ENCODE measurements at places on chromosomes 3 and 15.

DNA sequence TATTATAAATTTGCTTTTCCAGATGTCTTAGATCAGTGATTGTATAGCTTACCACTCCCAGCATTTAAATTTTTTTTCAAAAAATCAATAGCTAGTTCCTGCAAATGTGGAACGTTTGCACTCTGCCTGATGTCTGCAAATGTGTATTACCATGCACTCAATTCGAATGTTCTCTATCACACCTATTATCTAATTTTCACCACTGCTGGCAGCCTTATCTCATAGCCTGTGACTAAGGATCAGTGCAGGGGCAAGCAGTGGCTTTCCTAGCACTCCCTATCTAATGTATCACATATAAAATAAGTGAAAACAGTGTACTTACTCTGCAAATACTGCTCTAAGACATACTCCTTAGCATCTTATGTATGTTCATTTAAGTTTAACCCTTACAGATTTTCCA lies 196.3 kb upstream of the PLSCR5 start:
- no peak for DNase-seq

GRCh38 chr3:923161-923910 lies 169.5 kb upstream of the CNTN6 start:
- no peak for DNase-seq

DNA sequence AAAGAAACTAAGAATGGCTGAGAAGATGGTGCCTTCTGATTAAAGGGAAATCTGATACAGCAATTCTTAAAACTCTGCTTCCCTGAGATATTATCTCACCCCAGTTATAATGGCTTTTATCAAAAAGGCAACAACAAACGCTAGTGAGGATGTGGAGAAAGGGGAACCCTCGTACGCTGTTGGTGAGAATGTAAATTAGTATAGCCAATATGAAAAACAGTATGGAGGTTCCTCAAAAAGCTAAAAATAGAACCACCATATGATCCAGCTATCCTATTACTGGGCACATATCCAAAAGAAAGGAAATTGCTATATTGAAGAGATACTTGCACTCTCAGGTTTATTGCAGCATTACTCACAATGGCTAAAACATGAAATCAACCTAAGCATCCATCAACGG lies 65.1 kb downstream of the GOLIM4 start:
- DNase-seq = no peak

DNA sequence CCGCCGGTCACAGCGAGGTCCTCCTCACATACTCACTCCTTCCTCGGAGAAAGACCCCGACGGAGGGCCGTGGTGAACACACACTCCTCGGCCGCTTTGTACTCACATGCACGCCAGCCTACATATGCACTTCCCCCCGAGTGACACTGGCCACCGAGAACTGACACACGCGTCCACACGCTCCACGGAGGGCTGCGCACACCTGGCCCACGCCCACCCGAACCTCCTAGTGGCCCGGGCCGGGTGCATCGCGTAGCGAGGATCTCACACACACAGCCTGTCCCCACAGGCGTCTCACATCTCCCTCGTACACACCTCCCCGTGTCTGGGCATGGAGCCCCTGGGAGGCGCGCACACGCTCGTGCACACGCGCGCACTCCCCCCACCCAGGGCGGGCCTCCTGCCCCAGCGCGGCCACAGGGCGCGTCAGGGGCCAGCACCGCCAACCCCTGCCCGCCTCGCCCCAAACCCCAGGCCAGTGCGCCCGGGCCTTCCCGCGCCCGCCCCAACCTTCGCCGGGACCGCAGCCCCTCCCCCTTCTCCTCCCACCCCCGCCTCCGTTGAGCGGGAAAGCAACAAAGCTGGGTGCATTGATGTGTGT lies 411 bp upstream of the C3orf70 start:
- DNase-seq = peak; percentile 63

GRCh38 chr3:61979638-61980037 lies 393.7 kb downstream of the FEZF2 start:
- DNase-seq = no peak

DNA sequence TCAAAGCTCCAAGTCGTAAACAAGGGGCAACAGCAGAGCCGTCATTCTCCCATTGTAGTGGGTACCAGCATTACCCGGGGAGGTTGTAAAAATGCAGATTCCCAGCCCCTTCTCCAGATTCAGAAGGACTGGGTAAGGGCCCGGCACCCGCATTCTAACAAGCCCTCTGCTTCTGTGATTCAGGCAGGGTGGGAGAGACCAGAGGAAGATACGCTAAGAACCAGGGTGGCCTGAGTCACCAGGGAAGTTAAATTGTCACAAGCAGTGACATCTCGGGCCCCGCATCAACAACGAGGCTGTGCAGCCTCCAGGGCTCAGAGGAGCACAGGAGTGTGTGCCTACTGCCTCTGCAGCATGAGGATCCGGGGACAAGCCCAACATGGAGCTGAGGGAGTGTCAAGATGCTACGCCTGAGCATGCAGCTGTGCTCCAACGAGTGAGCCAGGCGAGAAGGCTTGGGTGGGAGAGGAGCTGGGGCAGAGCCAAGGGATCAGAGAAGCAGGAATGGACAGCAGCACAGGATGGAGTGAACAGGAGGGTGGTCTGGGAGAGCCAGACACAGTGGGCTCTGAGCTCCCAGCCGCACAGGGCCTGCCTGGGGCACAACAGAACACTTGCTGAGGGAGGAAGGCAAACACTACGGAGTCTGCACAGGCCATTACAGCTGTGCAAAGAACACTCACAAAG lies 68.5 kb downstream of the CPN2 start:
- DNase-seq = peak; percentile 79

GRCh38 chr3:122623031-122623829 lies 45.8 kb downstream of the PARP15 start:
- no peak for DNase-seq

- DNase-seq = no peak
Observed at GRCh38 chr3:32117320-32117719, 10.9 kb downstream of the GPD1L start.

- DNase-seq = no peak
Observed at GRCh38 chr15:43277231-43277823, 10.6 kb upstream of the TGM5 start.

DNA sequence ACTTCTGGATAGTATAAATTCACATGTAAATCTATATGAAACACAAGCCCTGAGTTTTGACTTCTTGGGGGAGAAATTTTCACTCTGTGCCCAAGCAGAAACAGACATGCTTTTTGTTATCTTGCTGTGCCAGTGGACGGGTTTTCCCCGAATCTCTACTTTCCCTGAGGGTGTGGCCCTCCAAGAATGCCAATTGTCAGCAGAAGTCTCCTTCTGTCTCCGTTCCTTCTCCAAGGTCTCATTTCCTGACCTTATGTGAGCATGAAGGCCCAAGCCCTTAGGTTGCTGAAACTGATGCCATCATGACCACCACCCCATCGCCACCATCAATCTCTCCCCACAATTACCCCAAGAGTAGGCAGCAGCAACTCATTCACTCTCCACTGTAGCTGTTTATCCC lies 253.8 kb downstream of the XXYLT1 start:
- DNase-seq = no peak

GRCh38 chr3:37862219-37862902 lies 681 bp downstream of the CTDSPL start:
- DNase-seq = peak; percentile 65

GRCh38 chr3:5096336-5097008 lies 25.6 kb upstream of the ARL8B start:
- DNase-seq = no peak

- no peak for DNase-seq
Observed at GRCh38 chr3:60760145-60760544, 491.1 kb downstream of the FHIT start.

DNA sequence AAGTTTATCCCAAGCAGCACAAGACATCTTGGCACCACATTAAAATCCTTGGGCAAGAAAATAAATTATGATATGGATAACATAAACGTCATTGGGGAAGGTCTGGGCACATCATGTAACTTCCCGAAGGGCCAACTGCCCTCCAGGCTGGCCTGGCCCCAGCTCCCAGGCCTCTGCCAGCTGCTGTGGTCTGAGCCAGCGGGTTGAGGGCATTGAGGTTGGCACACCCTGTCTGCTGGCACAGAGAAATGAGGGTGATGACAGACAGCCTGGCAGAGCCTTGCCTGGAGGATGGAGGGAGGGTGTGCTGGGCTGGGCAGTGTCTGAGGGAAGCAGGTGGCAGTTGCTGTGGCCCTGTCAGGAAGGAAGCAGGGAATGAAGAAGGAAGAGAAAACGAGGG lies 3.3 kb upstream of the RBSN start:
- peak; percentile 58 for DNase-seq

DNA sequence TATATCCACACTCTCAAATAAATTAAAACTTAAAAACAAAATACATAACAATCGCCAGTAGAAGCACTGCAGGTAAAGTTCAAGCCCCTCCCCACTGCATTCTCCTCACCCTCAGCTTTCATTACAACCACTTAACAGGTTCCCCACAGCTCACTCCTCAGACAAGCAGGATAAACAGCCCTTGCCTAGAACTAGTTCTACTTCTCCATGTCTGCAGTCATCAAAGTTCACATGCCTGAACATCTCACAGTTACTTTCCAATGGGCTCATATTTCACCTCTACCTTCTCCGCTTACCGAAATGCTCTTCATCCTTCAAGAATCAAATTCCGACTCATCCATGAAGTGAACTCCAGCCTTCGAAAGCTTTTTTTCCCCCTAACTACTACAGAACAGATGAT lies 4.1 kb downstream of the YEATS2 start:
- DNase-seq = no peak

DNA sequence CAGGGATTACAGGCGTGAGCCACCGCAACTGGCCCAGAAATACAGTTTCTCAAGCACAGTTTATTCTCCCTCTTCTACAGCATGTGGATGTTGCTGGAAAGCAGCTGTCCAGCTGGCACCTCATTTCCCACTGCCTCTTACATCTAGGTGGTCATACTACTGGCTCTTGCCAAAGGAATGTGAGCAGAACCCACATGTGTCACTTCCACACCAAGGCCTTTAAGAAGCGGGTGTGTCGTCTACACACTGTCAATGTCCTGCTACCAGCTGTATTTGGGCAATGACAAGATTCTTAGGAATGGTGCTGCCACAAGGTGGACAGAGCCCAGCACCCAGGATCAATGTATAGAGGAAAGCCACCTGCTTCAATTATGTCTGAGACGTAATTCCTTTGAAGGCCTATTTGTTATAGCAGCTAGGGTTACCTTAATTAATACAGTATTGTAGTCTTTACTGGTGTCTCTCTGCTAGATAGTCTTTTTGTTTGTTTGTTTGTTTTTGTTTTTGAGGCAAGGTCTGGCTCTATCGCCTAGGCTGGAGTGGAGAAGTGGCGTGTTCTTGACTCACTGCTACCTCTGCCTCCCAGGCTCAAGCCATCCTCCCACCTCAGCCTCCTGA lies 15.1 kb upstream of the RAB7A start:
- DNase-seq = no peak

DNA sequence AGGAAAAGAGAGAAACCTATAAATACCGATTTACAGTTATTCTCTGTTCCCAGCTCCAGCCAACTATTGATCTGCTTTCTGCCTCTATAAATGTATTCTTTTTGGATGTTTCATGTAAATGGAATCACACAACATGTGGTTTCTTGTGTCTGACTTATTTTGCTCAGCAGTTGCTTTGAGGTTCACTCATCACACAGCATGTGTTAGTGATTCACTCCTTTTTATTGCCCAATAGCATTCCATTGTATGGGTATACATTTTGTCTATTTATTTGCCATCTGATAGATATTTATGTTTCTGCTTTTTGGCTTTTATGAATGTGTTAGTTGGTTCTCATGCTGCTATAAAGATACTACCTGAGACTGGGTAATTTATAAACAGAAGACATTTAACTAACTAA lies 23.6 kb downstream of the CCR1 start:
- DNase-seq = no peak

- DNase-seq = no peak
Observed at GRCh38 chr15:95624616-95625361, 705.7 kb upstream of the NR2F2 start.

- no peak for DNase-seq
Observed at GRCh38 chr3:122435950-122436349, 20.1 kb upstream of the WDR5B start.

DNA sequence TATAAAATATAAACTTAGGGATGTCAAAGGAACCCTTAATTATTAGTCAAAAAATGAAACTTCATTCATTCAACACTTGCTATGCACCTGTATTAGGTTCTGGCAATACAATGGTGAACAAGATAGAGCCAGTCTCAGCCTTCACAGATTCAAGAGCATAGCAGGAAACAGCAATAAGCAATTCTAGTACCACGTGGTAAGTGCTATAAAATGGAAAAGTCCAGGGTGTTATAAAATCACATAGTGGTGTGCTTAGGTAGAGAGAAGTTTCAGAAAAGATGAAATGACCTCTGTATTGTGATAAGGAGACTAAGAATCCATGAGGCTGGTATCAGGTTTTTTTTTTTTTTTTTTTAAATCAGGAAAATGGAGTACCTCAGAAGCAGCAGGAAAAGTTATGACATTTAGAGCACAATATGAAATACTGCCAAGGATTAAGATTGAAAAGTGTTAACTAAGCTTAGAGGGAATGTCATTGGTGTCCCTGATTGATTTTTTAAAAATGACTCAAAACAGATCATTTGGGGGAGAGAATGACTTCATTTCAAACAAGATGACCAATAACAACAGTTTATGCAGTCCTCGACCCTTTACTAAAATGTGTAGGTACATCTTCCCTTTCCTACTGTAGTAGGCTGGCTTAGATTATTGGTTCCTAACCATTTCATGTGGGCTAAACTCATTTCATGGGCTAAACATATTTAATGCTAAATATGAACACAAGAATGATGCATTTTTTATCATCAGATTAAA lies 5.0 kb downstream of the TOMM70 start:
- DNase-seq = no peak

DNA sequence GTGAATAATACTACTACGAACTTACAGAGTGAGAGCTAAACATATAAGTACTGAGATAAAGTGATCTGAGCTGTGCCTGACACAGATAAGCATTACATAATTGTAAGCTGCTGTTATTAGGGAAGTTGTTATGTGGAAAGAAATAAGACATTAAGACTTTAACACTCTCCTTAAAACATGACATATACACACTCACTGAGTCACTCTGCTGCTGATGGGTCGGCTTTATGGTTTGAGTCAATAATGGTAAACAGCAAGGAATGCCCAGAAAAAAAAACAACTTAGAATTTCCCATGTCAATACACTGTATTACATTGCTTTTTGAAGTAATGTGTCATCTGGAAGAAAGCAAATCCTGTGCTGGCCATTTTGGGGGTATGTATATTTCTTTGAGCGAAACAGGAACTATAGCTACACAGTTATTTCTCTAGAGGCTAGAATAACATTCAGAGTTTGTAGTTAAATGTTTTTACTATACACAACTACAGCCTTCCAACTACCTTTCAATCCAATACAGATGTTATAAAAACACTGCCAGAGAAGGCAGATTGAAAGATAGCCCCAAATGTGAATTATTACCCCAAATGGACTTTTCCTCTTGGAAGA lies 22.8 kb upstream of the SPRED1 start:
- no peak for DNase-seq

DNA sequence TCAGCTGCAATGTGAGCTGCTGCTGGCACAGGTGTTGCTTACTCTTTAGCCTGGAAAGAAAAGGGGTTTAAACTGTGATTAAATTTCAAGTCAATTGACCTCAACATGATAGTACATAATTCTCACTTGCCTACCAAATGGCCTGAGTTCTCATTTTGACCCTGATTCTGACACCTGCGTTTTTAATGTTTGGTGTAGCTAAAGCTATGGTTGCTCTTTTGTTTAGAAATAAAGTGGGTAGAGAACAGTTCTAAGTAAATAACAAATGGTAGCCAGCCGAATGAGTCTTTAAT lies 100.8 kb upstream of the SOX2 start:
- no peak for DNase-seq

GRCh38 chr15:61275901-61276300 lies 46.8 kb upstream of the RORA start:
- no peak for DNase-seq

- no peak for DNase-seq
Observed at GRCh38 chr3:16488637-16489036, 24.9 kb downstream of the RFTN1 start.
